Osteocyte (in vitro differentiated cells): ENCODE measurements at places on chromosomes 2 and 18. TPM values are rescaled to one million over a fixed set of nuclear protein-coding genes. Genes with fewer than 3 reads are reported as not detected.

Gene UGT1A5
- not detected in 2 replicates for total RNA-seq

Gene HTR2B
- 3.1 and 3.9 TPM in 2 replicates for total RNA-seq

GRCh38 chr2:238021327-238021726, 39.5 kb upstream of the SCLY start:
- H3K4me3 ChIP-seq, result no peak overlapping the region
- H3K36me3 ChIP-seq, result peaks cover 39% of the 10 kb centered on the region
- no peak overlapping the region for H3K27ac ChIP-seq
- DNase-seq, result no peak
- no peaks in the 10 kb centered on the region for H3K27me3 ChIP-seq

- H3K4me3 ChIP-seq, result no peak overlapping the region
- H3K4me1 ChIP-seq, result no peaks in the 10 kb centered on the region
- H3K27ac ChIP-seq, result no peak overlapping the region
- H3K27me3 ChIP-seq, result no peaks in the 10 kb centered on the region
- H3K36me3 ChIP-seq, result no peaks in the 10 kb centered on the region
Measured at GRCh38 chr2:241977557-241978300, 108.2 kb downstream of the RTP5 start.

DNA sequence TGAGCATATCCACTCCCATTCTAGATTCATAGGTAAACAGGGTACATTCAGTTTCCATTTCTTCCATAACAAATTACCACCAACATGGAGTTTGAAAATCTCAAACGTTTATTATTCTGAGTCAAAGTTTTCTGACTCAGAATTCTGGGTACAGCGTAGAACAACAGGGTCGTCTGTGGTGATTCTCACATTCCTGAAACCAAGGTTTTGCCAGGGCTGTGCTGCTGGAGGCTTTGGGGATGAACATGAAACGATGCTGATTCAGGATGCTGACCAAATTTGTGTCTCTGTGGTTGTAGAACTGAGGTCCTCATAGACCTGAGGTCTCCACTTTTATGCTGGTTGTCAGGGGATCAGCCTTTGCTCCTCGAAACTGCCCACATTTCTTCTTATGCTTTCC, 255.7 kb downstream of the DSEL start:
- no peak overlapping the region for H3K4me3 ChIP-seq
- H3K4me1 ChIP-seq, result peaks cover 26% of the 10 kb centered on the region
- H3K27me3 ChIP-seq, result no peaks in the 10 kb centered on the region
- no peak for DNase-seq

- no peaks in the 10 kb centered on the region for H3K27me3 ChIP-seq
- no peak for DNase-seq
- no peak overlapping the region for H3K27ac ChIP-seq
- H3K4me1 ChIP-seq, result no peaks in the 10 kb centered on the region
- no peak overlapping the region for H3K4me3 ChIP-seq
Measured at GRCh38 chr2:36626071-36626470, 28.1 kb upstream of the FEZ2 start.

DNA sequence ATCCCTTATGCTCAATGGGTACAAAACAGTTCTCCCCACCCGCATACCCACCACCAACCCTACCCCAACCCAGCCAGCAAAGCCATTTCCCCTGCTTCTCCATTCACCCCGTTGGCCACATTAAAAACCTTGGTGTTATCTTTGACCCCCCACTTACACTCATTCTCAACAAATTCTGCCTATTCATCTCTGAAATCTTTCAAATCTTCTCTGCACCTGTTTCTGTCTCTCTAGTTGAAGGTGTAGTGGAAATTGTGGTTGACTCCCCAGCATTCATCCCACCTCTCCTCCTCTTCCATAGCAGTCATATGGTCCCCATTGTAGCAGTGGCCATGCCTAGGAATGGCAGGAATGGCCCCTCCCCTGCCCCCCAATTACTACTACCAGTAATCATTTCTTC, 20.5 kb upstream of the TET3 start:
- no peak for DNase-seq
- no peaks in the 10 kb centered on the region for H3K4me1 ChIP-seq
- H3K27me3 ChIP-seq, result no peaks in the 10 kb centered on the region
- no peak overlapping the region for H3K4me3 ChIP-seq
- H3K36me3 ChIP-seq, result peaks cover 19% of the 10 kb centered on the region
- H3K27ac ChIP-seq, result no peak overlapping the region

DNA sequence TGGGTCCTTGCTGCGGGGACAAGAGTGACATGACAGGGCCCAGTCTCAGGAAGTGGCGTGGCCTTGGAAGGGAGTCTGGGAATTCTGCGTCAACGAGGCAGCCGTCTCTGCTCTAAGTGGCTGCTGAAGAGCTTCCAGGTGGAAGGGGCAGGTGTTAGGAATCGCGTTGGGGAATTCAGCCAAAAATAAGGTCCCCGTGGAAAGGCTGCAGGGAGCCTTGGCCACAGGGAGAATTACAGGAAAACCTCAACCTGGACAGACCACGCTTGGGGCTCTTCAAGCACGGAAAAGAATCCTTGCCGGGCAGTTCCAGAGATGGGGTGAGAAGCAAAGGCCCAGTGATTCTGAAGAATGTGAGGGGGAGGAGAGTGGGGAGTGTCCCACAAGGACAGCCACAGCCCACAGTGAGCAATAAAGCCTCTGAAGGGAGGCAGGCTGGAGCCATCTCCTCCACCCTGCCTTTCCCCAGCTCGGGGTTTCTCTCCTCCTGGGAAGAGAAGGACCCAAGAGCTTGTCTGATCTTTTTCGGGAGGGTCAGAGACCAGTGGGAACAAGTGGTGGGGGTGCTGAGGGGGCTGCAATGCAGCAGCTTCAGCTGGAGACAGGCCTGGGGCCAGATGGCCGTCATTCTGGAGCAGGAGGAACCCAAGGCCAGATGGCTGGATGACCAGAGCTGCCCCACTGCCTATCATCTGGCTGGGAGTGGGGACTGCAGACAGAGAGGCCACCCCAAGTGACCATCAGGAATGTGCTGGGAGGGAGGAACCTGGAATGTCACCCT, 106.4 kb upstream of the SMAD2 start:
- no peak overlapping the region for H3K4me3 ChIP-seq
- no peak overlapping the region for H3K27ac ChIP-seq
- H3K27me3 ChIP-seq, result peaks cover under 1% of the 10 kb centered on the region
- H3K4me1 ChIP-seq, result peaks cover 4% of the 10 kb centered on the region
- no peak for DNase-seq
- H3K36me3 ChIP-seq, result no peaks in the 10 kb centered on the region
